Fibroblast of pulmonary artery (primary cell): ENCODE measurements at places on chromosomes 1 and 21.

DNA sequence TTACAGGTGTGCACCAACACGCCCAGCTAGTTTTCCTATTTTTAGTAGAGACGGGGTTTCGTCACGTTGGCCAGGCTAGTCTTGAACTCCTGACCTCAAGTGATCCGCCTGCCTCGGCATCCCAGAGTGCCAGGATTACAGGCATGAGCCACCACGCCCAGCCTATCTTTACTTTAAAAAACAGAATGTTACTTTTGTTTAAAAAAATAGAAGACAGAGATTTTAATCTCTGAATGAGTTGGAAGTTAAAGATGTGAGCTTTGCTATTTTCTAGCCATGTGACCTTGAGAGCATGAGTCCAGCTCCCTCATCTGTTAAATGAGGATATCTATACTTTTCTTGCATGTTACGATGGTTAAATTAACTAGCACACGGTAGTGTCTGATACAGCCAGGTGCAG, 3.9 kb upstream of the PUM1 start:
- DNase-seq: no peak

- no peak for DNase-seq
Observed at GRCh38 chr1:62590255-62590969, 6.9 kb upstream of the ANGPTL3 start.

GRCh38 chr1:36764798-36765197, 269.5 kb downstream of the GRIK3 start:
- no peak for DNase-seq

DNA sequence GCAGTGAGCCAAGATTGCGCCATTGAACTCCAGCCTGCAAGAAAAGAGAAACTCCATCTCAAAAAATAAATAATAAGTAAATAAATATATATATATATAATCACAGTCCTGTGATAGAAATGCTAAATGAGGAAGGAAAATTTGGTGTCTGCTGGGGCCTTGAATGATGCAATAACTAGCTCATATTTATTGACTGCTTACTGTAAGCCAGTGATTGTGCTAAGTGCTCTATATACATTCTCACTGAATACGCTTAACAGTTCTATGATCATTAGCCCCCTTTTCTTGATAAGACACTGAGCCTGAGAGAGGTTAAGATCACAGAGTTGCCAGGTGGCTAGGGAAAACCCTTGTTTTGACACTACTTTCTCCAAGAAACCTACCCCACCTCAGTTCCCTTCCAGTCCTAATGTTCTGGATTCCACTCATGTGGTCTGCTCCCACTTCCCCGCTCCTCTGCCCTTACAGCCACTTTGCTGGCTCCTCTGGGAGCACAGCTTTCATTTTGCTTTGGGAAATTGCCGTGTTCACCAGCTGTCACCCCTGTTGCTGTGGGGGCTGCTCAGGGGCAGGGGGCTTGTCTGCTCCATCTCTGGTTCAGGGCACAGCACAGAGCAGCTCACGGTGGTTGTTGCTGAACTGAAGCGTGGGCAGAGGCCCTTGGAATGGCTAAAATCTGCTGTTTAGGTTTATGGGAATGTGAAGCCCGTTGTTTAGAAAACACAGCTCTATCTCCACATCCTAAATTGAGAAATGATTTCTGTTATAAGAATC, 2.5 kb upstream of the BMP8A start:
- DNase-seq: no peak

DNA sequence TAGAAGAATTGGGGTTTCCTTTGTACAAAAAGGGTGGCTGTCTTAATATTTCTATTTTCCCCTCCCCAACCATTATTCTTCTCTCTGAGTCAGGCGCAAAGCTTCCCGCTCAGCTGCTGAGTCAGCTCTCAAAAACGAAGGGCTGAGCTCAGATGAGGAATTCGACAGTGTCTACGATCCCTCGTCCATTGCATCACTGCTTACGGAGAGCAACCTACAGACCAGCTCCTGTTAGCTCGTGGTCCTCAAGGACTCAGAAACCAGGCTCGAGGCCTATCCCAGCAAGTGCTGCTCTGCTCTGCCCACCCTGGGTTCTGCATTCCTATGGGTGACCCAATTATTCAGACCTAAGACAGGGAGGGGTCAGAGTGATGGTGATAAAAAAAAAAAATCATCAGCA, 3.0 kb upstream of the TUFT1 start:
- peak; percentile 98 for DNase-seq

DNA sequence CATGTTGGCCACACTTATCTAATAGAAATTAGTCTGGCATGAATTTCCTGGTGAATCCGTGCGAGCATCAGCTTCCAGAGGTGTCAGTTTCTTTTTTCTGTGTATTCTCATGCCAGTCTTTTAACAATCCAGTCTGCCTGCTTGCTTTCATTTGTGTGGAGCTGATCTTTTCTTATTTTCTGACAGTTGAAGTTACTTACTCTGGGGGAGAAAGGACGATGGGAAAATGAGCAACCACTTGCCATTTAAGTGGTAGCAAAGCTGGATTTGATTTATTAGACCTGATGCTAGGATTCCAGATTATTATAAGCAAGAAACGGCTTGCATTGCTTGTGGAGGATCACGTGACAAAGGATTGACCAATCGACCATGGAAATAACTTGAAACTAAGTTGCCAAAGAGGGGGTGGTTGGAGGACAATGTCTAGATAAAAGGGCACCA, 24.3 kb upstream of the APP start:
- peak; percentile 10 for DNase-seq

- no peak for DNase-seq
Observed at GRCh38 chr1:38173848-38174247, 127.3 kb upstream of the POU3F1 start.

- DNase-seq: peak; percentile 72
Observed at GRCh38 chr1:91864017-91864700, 21.8 kb downstream of the TGFBR3 start.

DNA sequence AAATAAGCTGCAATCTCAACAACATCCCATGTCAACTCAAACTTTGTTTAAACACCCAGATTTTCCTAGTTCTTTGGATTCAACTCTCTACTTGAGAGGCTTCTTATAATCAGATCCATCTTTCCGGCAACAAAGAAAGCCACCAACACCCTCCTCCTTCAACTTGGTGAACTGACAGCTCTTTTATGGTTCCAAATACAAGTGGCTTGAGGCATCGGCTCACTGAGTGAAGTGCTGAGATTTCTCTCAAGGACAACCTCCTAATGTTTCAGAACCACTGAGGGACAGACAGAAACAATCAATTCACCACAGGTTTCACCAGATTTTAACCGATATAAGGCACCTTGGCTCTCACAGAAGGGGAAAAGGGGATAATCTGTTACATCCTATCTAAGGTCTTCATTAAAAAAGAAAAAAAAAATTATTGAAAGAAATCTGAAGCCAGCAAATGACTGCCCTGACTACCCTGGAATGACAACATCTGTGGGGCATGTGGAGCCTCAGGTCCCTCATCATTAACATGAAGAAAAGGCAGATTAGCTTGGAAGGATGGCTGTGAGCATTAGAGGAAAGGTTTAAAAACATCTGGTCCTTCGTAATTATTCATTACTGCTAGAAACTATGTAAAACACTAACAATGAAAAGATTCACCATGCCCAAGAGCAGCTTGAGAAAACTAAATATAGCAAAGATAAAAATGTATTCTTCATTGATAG, 50.9 kb downstream of the PTPN14 start:
- no peak for DNase-seq

DNA sequence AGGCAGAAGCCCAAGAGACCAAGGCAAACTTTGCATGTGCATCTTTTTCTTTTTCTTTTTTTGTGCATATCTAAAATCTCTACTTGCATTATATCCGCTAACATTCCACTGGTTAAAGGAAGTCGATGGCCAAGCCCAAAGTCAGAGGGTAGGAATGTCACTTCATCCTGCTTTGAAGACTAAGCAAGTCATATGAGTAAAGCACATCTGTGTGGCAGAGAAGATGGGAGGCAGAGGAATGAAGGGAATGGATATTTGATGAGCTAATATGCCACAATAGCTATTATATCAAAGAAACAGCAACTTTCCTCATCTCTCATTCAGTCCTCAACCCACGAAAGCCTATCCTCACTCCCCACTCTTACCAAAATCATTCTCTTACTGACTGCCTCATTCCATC, 59.3 kb downstream of the RNF220 start:
- no peak for DNase-seq

GRCh38 chr1:1136547-1137230, 20.8 kb upstream of the C1orf159 start:
- DNase-seq: no peak

- DNase-seq: no peak
Observed at GRCh38 chr1:182607566-182607965, 3.4 kb upstream of the RGS16 start.

GRCh38 chr21:31908106-31909031, 35.5 kb downstream of the HUNK start:
- DNase-seq: no peak

GRCh38 chr1:181129771-181130606, 41.5 kb downstream of the IER5 start:
- no peak for DNase-seq

DNA sequence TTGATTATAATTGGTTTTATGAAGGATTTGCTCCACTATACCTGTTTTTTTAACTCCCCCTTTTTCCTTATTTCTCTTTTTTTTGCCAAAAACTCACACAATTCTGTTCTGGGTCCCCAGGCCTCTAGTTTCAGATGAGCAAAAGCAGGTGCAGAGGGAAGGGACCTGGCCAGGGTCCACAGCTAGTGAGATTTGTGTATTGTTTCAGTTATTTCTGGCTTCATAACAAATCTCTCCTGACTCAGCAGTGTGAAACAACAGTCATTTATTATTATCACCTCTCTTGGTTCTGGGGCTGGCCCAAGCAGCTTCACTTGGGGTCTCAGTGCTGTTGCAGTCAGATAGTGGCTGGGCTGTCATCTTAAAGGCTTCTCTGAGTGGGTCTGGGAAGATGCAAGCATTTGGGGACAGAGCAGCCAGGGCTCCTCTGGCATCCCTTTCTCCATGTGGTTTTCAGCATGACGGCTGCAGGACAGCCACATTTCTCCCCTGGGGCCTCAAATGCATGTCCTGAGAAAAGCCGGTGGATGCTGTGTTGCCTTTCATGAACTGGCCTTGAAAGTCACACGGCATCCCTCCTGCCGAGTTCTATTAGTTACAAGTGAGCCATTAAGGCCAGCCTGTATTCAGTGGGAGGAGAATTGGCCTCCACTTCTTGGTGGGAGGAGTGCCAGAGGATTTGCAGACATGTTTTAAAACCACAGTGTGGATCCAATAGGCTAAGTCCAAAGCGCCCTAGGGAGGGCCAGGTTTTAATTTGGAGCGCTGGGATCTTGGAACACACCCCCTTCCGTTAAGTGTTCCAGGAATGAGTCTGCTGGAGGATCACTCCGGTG, 137.1 kb downstream of the CAMTA1 start:
- DNase-seq: peak; percentile 59

- no peak for DNase-seq
Observed at GRCh38 chr1:101992821-101993575, 3.7 kb downstream of the OLFM3 start.

GRCh38 chr1:182263706-182264105, 127.9 kb downstream of the GLUL start:
- no peak for DNase-seq

DNA sequence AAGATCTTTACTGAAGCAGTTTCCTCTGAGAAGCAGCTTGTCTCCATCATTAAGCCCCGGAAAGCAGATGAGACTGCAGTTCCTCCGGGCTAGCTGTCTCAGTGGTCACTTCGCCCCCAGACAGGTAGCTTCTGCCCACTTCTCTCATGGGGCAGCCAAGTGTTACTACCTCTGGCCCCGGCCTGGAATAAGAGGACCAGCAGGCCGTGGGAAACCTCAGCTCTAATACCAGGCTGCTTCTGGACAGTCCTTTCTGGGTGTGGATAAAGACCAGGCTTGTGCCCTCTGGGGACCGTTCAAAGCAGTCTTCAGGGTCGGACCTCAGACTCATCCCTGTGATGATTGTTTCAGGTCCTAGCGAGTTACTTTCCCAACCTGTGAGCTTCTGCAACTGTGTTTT, 54.8 kb downstream of the RUNX3 start:
- DNase-seq: no peak

DNA sequence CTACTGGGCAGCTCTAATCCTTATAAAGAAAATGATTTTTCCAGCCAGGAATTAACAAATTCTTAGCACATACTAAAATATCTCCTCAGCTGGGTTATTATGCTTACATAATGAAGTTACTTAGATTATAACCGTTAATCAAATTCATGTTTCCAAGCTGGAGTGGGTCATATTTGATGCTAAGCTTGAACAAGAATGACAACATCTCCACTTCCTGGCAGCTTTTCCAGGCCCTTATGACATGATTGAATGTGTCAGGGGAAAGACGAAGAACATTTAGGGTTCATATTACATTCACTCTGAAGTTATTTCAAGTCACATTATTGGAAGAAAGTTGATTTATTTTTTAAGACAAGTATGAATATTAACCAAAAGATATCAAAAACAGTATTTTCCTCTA, 333.7 kb downstream of the PCP4 start:
- no peak for DNase-seq

DNA sequence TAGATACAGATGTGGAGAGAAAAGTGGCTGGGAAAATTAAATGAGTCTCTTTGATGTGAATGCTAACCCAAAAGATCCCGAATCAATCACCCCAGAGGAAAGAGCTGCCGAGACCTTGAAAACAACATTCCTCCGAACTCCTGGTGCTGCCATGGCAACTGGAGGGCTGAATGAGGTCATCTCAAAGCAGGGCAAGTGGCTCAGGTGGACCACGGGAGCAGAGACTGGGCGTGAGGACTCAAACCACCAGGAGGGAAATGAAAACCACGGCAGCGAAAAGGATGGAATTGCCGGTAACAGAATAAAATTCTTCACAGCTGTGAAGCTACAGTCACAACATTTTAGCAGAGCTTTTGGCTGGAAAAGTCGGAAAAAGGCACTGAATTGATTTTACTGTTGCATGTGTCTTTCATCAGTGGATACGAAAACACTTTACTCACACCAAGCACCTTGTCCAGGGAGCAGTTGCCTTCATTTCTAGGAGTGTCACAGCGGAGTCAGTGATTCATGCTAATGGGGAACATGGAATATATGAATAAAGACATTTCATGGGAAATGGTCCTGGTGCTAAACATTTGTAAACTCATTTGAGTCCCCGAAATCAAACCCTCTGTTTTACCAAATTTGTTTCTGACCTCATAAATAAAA, 23.2 kb upstream of the BECN2 start:
- DNase-seq: peak; percentile 1
